ENCODE measurements at places on chromosomes 3 and 15.

GRCh38 chr3:168467115-168467714 is 371.5 kb upstream of the GOLIM4 start:
- peak; percentile 19 for DNase-seq

DNA sequence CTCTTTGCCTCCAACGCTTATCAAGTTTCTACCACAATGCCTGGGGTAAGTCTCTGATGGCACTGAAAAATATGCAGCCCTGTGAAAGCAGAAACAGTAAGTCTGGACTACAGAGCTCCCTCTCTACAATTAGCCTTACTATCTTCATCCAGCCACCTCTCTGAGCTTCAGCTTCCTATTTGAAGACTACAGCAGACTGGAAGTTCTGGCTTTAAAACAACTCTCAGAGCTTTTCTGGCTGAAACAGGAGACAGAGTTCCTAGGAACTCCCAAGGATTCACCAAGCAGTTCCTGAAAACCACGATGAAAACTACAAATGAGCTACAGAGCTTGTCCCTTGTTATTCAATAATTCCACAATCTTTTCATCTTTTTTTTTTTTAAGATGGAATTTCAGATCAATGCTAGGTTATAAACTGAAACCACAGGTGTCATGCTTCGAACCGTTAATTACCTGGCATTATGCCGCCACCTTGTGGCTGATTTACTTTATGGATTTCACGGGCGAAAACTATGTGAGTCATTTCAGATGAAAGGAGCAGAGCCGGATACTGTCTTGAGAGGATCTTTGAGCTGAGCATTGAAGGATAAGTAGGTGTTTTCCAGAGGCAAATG is 3.9 kb downstream of the CRYGS start:
- DNase-seq: peak; percentile 37

GRCh38 chr3:15572138-15572537 is 29.2 kb downstream of the HACL1 start:
- DNase-seq: no peak

DNA sequence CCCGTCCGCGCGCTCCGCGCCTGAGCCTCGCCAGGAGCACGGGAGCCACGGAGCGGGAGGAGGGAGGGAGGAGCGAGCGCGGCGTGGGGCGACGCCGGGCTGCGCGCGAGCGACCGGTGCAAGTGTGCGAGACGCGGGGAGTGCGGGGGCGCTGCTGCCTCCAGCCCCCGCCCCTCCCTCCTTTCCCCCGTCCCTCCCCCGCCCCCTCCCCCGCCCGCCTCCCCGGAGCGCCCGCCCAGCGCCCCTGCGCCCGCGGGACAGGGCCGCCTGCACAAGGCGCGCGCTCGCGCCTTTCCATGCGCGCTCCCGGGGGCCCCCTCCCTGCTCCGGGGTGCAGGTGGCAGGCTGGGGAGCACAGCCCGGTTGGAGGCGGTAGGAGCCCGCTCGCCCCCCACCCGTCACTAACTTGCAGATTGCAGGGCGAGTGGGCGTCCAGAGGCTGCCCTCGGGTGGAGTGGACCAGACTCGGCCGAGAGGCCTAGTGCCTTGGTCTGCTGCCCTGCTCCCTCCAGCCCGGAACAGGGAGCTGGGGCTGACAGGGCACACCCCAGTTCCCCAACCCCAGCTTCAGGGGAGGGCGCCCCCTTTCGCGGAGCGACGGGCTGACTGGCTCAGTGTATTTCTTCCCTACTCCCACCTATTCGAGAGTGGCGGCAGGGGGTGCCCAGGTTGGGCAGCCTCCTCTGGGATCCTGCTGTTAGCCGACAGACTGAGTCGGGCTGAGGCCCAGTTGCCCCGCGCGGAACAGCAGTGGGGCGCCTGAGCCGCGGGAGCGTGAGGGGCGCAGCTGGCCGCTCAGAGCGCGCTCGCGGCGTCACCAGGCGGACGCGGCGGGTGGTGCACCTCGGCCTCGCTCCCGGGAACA is at the start of gene WNT7A:
Gene WNT7A, minus strand, starts transcription at position 126 of the 865 bp plus-strand sequence. CDS start 255 bp downstream, outside the sequence.
- DNase-seq: no peak

- DNase-seq: no peak
Observed at GRCh38 chr15:80744826-80745225, 34.3 kb upstream of the CEMIP start.

- no peak for DNase-seq
Observed at GRCh38 chr3:181790561-181790960, 78.8 kb downstream of the SOX2 start.

DNA sequence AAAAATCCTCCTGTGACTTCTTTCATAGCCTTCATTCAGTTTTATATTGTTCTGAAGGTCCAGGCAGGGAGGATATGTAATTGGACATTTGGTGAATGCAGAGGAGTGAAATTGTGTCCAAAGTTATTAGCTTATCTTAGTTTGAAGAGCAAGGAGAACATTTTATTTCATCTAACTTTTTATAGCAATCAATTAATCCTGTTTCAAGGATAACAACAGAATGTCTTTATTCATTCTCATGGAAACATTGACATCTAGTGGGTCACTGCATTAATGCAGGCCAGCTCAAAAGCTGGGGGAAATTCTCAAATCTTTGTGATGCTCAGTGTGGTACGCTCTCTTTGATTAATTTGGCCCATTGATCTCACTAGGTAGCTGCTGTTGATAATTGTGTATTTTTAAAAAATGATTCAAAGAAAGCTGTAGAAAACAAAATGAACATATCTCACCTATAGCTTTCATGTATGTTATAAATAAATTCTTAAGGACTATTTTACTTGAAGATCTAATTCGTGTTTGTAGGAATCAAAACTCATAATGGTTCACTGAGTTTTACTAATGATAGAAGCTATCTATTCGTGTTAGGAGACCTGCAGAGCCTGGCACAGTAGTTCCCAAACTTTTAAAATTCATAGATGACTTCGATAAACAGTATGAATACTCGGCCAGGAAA is 150.8 kb upstream of the KCNMB2 start:
- no peak for DNase-seq

GRCh38 chr3:110027446-110028080 is 690.2 kb upstream of the DPPA4 start:
- DNase-seq: peak; percentile 64

DNA sequence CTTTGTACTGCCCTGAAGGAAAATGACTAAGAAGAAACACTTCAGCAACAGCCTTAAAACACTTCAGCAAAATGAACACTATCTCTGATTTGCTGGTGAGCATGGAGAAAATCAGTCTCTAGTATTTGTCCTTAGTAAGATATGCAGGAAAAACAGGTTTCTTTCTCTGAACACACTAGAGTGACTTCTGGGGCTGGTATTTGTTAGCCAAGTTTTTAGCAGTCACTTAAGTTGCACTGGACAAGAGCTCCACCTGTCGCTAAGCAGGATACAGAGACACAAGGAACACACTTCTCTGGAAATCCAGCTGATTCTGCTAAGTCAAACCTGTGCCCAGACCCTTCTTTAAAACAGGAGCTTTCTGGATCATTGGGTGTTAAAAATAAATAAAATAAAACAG is 65.3 kb downstream of the CHAC1 start:
- DNase-seq: no peak

- no peak for DNase-seq
Observed at GRCh38 chr3:194854659-194855390, 169.1 kb downstream of the FAM43A start.

GRCh38 chr15:48976444-48977088 is 12.8 kb upstream of the SHC4 start:
- DNase-seq: no peak

GRCh38 chr3:130539005-130539404 is 22.0 kb downstream of the COL6A6 start:
- peak; percentile 7 for DNase-seq

GRCh38 chr3:16071206-16071605 is 103.3 kb upstream of the GALNT15 start:
- DNase-seq: no peak

GRCh38 chr15:75231836-75232235 is 26.3 kb upstream of the GOLGA6C start:
- DNase-seq: no peak

GRCh38 chr3:43490640-43491185 is 131.1 kb downstream of the ANO10 start:
- DNase-seq: no peak

DNA sequence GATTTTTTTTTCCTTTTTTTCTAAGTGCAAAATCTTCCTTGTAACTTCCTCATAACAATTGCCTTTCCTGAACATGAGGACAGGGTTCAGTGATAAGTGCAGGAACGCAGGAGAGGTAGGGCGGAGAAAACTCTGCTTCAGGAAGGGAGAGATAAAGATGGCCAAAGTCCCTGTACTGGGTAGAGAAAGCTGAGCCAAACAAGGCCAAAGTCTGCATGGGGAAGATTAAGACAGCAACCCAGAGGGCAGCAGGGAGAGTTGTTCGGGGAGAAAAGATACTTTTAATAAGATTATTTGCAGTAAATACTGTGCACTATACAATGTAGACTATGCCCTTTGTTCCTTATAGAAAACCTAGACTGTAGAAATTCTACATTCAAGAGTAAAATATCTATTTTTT is 55.4 kb upstream of the LRRFIP2 start:
- DNase-seq: no peak

GRCh38 chr3:48990636-48991469 is 812 bp downstream of the P4HTM start:
- no peak for DNase-seq

DNA sequence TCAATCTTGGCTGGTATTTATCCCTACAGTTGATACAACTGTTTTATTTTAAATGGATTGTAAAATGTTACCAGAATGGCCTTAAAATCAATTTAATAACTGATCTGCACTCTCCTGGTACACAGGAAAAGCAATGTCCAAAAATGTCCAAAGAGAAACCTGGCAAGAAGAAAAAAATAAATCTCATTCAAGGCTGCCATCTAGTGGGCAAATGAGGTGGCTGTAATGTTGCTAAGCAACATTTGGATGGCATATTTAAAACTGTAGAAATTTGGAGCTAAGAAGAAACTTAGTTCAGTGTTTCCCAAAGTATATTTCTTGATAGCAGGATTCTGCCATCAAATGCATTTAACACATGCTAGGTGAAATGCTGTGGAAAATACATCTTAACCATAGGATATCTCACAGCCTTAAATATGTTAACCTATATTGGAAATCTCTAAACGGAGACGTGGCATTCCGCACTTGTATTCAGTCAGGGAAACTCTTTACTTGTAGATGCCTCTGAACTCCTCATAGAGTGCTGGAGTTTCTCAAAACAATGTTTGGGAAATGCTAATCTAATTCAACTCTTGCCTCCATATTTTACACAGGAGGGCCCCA is 216.8 kb downstream of the ERC2 start:
- no peak for DNase-seq

GRCh38 chr3:129934234-129935123 is 40.0 kb upstream of the TRH start:
- no peak for DNase-seq

GRCh38 chr15:64324165-64324877 is 31.7 kb downstream of the CSNK1G1 start:
- no peak for DNase-seq

All from retinal pigment epithelial cell (primary cell).